GM20000 (cell line): ENCODE measurements at places on chromosomes 3 and 15.

DNA sequence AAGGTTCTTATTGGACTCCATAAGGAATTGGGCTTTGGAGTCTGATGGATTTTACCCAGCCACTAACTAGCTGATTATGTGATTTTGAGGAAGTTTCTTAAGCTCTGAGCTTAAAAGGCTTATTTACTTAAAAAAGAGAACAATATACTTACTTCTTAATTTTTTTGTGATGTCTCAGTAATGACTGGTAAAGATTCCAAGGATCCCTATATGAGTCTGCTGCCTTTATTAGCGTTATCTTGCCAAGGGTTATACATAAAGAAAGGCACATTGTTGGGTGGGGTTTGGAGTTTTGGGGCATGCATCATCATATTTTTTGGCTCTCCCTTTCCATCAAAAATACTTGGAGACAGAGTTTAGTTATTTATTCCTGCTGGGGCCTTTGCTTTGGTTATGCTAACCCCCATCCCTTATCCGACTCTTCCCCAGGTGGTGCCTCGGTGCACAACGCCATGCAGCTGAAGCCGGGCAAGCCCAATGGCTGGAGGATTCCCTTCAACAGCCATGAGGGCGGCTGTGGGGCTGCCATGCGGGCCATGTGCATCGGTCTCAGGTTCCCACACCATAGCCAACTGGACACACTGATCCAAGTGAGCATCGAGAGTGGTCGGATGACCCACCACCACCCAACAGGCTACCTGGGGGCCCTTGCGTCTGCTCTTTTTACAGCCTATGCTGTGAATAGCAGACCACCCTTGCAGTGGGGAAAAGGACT, 6.7 kb downstream of the ADPRH start:
- DNase-seq: no peak

DNA sequence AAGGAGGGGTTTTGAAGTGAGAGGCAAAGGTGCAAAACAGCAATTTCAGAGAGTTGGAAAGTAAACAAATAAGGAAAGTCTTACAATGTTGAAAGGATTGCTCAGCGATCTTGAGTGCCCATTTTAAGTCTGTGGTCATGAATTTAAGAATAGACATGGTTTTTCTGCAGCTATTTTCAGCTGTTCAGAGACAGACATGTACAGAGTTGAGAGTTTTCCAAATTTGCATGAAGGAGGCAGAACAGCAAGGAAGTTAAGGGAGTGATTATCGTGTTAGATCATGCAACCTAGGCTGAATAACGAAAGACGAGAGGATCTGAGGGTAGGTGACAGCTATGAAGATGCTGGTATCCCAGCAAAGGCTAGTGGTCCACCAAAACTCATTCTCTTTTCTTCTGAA, 37.2 kb downstream of the DET1 start:
- no peak for DNase-seq

GRCh38 chr15:71187078-71187477, 71.8 kb downstream of the THSD4 start:
- no peak for DNase-seq

DNA sequence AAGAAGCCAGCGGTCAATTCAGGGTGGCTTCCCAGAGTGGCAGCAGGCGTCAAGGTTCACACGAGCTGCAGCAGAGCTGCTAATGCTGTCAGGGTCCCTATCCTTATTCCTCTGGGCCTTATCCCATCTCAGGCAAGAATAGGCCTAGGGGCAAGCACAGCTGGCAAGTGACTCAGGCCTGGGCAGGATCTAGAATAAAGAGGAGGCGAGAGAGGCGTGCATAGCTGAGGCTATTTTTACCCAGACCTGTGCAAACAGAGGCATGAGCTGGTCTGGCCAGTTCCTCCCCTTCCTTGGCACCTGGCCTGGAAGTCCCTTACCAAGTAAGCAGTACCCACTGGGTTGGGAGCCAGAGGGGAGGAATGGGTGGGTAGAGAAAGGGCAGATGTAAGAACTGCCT, 12.2 kb upstream of the VIPR1 start:
- DNase-seq: no peak

GRCh38 chr3:187321766-187322165, 30.2 kb upstream of the MASP1 start:
- DNase-seq: no peak

DNA sequence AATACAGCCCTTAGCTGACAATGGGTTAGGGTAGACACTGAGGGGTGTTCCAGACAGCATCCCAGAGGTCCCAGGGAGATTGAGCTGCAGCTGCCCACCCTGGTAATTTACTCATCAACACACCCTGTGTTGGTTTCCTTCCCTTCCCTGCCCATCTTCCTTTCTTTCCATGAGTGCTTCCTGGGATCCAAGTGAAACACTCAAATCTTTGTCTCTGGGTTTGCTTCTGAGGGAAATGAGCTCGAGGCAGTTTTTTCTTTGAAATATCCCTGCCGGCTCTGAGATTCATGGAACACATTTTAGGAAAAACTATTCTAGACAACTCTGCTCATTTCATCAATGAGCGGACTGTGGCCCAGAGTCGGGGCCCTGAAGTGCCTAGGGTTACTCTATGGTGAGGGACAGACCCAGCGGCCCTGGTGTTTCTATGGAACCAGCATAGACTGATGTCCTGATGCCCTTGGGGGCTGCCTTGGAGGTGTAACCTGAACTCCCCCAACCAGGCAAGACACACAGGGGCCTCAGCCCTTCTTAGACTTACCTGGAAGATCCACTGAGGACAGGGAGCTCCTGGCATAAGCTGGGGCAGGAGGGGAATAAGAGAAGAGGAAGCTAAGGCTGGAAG, 14.9 kb upstream of the CSRNP1 start:
- no peak for DNase-seq

DNA sequence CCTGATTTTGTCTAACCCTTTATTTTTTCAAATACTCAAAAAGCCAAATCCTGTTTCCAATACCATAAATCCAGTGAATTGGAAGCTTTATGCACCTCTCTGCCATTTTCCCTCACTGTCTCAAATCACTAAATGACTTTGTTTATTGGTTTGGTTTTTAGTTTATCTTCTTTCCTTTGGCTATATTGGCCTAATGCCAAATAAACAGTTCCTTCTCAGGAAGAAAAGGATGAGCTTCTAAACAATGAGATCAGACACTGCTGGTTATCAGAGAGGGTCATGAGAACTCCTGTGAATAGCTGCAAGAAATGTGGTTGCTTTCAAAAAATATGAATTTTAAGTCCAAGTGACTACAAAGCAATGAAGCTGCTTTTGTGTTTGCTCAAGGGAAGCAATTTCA, 359.9 kb downstream of the MECOM start:
- DNase-seq: no peak

DNA sequence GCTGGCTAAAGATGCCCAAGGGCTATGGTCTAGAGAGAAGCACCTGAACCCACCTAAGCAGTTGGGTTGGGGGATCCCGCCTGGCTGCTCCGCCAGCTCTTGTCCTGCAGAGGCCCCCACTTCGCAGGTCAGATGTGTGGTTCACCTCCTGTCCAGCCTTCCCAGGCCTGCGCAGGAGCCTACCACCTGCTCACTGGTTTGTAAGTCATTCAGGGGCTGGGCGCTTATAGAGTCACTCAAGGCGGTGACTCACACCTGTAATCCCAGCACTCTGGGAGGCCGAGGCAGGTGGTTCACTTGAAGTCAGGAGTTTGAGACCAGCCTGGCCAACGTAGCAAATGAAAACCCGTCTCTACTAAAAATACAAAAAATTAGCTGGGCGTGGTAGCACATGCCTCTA, 3.9 kb upstream of the FURIN start:
- no peak for DNase-seq

- DNase-seq: peak; percentile 49
Observed at GRCh38 chr15:63971427-63971805, 74.9 kb downstream of the DAPK2 start.

GRCh38 chr15:29665444-29666003, 156.7 kb downstream of the TJP1 start:
- DNase-seq: no peak

DNA sequence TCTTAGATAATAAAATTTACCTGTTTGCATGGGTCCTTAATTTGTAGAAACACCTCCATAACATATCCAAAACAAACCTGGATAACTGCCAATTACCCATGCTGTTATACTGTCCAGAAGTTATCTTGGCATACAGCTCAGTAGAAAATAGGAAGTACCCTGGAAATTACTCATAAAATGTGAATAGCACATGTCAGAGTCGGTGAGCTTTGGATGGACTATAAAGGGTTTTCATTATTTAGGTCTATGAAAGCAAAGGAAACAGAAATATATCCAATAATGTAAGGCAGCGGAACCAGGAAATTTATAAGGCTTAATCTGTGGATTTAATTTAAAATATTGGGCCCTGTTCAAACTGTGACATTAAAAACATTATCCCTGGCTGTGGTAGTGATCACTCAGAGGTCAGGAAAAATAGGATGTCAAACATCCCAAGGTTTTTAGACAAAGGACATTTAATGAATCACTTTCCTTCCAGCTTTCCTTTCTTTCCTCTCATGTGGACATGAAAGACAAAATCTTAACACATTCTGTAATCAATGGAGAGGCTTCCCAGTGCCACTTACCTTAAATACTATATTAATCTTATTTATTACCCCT, 459.0 kb upstream of the DPH6 start:
- no peak for DNase-seq

DNA sequence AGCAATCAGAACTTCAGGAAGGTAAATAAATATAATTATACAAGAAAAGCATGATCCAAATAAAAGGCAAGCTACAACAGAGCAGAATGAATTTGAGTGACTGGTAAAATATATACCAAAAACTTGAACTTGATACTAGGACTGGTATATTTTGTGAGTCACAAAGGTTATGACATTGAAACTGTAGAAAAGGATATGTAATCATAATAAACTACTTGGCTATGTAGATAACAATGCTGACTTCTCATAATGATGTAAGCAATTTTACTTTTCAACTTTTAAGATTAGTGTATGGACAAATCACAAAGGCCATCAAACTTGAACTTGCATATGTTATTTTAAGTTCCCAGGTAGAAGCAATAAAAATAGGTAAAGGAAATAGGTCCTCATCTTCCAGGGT, 384.5 kb upstream of the NECTIN3 start:
- no peak for DNase-seq

- no peak for DNase-seq
Observed at GRCh38 chr15:49769225-49769624, 148.4 kb downstream of the DTWD1 start.

- no peak for DNase-seq
Observed at GRCh38 chr15:52128568-52128967, 16.0 kb upstream of the BCL2L10 start.

DNA sequence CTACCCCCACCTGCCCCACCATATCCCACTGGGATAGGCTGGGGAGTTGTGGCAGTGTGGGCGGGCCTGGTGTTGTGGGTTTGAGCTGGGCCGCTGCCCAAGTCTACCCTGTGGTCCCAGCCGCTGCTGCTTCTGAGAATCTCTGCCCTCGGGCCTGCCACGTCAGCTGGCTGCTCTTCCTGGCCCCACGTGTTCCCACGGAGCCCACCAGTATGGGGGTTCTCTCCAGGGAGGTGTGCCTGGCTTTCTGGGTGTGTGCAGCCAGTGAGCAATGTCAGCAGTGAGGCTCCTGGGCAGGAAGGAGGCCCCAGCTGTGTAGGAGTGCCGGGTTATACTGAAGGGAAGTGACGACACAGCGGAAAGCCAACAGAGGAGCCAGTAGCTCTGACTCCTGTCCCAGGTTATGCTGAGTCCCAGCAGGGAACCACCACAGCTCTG, 10.5 kb downstream of the GNAI2 start:
- DNase-seq: peak; percentile 72

- no peak for DNase-seq
Observed at GRCh38 chr15:38846346-38846745, 281.7 kb upstream of the RASGRP1 start.

DNA sequence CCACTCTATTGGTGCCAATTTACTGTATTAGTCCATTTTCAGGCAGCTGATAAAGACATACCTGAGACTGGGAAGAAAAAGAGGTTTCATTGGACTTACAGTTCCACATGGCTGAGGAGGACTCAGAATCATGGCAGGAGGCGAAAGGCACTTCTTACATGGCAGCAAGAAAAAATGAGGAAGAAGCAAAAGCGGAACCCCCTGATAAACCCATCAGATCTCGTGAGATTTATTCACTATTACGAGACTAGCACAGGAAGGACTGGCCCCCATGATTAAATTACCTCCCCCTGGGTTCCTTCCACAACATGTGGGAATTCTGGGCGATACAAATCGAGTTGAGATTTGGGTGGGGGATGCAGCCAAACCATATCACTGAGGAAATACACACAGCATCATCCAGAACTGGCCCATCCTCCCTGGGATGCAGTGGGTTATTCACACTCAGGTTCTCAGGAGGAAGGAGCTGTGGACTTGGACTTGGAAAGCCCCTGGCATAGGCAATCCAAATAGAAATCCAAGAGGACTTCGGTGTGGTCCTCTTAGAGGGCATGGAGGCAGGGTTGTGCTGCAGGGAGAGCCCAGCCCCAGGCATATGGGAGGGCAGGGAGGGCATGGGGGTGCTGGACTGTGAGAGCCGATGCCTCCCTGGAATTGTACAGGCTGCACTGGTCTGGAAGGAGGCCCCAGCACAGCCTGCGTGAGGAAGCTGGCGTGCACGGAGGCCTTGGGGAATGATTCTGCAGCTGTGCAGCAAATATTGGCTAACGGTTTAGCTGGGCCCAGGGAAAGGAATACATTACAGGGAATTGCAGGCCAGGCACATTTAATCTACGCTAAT, 62.9 kb downstream of the EFCAB12 start:
- no peak for DNase-seq

DNA sequence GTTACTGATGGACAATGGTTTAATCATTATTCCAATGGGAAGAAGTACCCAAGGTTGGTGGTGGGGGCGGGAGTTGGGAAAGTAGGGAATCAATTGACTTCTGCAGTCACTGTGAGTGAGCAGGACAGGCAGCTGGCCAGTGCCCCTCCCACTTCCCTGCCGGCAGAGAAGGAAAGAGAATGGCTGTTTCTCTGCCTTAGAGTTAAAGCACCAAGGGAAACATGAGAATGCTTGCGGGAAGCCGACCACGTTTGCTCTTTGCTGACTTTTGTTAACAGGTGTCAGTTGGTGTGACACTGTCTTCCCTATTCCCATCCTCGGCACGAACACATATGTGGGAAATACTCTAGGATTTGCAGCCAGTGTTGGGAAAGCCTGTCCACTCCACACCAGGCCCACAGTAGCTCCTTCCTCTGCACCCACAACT, 33.5 kb upstream of the MFSD1 start:
- no peak for DNase-seq

DNA sequence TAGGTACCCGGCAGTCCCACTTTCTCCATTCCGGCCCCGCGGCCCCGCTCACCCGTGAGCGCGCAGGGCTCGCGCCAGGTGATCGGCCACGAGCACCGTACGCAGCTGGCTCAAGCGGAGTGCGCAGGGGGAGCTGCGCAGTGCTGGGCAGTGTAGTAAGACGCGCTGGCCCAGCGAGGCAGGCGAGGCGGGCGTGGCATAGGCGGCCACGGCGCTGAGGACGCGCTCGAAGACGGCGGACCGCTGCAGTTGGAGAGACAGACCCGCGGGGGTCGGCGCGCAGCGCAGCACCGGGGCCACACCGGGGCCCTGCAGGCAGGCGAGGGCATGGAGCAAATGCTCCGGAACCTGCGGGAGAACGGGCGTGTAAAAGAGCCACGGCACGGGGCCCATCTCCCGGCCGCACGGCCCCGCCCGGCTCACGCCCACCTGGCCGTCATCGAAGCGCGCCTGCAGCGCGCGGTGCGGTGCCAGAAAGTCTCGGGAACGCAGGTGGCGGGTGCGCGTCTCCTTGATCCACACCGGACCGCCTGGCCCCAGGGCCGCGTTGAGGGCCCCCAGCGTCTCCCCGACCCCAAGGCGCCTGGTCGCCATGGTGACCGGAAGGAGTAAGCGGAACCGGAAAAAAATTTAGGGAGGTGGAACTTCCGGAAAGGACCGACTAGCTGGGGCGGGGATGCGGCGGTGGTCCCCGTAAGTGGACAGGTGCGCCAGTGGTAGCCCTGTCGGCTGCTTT, at the start of gene DALRD3:
Gene DALRD3 (minus strand): TSS at position 610 of the 736 bp plus-strand sequence. CDS start 16 bp downstream, at position 594.
- peak; percentile 91 for DNase-seq
